DMS79 (cell line): ENCODE measurements at places on chromosomes 1 and 21.

GRCh38 chr1:21888500-21888899 is 48.6 kb downstream of the HSPG2 start:
- DNase-seq: no peak

- no peak for DNase-seq
These were observed 5.7 kb upstream of the CBR3 start for GRCh38 chr21:36129219-36129618.

GRCh38 chr1:209800984-209801834 is 4.7 kb downstream of the IRF6 start:
- DNase-seq: no peak

GRCh38 chr1:216422821-216423520 is at the start of gene USH2A:
Gene USH2A (minus strand): TSS chr1:216423448. CDS start chr1:216422336, 1,112 bp downstream.
- DNase-seq: no peak

DNA sequence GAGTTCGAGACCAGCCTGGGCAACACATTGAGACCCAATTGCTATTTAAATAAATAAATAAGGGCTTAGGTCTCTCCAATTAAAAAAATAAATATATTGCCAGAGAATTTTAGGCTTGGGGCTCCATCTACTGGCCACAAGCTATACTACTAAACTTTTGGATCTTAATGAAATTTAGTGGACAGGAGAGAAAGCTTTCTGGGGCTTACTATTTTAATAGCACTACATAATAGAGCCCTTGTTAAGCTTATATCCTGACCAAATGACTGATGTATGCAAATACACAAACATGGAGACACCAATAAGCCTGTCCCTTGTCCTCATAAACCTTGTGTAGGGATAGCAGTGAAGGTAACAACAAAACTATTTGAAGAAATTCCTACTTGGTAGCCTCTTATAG is 18.4 kb downstream of the CCT3 start:
- DNase-seq: no peak

DNA sequence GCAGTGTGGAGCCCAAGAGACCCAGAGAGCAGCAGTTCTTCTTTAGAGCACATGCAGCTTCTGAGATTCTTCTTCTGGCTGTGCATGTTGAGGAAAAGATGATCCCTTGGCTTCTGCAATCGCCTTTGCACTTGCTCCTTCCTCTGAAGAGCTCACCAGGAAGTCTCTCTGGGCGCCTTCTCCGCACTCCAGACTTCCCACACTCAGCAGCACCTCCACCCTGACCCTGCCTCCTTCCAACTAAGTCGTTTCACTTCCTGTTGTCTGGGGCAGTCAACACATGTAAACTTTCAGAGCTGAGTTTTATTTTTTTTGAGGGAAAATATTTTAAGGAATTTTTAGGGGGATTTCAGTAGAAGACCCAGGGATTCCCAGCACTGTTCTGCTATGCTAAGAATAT is 73.4 kb upstream of the F3 start:
- DNase-seq: no peak

DNA sequence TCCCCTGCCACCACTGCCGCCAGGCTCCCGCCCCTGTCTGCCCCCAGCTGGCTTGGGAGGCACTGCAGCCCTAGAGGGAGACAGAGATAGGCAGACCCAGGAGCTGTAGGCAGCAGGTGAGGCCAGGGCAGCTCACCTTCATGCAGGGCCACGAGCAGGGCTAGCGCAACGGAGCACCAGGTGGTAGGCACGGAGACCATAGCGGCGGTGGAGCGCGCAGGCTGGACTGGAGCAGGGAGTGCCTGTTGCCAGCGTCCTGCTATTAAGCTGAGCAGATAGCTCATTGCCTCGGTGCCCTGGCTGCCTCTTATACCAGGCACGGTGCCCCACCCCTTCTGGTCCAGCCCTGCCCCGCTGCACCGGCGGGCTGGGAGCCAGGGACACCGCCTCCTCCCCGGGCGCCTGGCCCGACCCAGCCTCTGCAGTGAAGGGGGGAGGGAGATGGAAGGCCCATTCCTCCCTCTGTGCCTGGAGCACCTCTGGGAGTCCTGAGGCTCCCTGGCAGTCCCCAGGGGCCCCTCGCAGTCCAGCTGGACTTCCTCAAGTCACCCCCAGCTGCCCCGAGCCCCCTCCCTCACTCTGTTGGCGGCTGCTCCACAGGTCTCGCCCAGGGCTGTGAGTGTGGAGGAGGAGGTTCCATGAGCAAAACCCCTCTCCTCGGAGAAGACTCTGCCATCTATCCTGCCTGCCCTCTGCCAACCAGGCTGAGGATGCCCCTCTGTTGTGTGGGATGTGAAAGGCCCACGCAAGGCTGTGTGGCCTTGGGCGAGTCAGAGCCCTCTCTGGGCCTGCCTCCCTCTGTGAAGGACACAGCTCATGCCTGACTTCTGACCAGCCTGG is at the start of gene EDN2:
EDN2 (minus strand) TSS at position 282 of the 840 bp plus-strand sequence; CDS start at position 200, 82 bp downstream.
- peak; percentile 75 for DNase-seq

GRCh38 chr1:94801919-94802546 is 18.1 kb upstream of the SLC44A3 start:
- DNase-seq: peak; percentile 75

DNA sequence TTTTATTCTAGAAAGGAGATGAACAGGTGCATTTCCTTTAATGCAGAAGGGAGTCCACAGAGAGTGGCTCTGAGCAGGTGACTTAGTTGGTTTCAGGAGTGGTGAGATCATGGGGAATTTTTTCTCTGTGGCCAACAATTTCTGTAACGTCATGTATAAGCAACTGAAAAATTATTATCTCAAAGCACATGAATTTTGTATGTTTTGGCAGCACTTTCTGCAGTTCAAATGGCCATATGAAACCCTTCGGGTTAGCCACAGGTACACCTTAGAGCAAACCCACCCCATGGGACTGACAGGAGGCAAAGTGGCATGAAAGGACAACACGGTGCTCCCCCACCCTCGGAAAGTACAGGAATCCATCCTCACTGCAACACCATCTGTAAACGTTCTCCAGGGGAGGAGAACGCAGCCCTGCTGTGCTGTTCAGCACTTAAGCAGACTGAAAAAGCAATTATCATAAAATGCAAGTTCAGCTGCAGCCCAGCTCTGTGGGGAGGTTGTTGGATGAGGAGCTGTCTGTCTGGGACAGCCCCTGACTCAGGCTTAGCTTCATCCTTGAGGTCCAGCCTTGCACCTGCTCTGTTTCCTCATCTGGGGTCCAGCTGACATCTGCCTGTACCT is 55.8 kb upstream of the CLDN14 start:
- no peak for DNase-seq

- no peak for DNase-seq
These were observed 11.5 kb downstream of the TEX50 start for GRCh38 chr1:173646656-173647055.

DNA sequence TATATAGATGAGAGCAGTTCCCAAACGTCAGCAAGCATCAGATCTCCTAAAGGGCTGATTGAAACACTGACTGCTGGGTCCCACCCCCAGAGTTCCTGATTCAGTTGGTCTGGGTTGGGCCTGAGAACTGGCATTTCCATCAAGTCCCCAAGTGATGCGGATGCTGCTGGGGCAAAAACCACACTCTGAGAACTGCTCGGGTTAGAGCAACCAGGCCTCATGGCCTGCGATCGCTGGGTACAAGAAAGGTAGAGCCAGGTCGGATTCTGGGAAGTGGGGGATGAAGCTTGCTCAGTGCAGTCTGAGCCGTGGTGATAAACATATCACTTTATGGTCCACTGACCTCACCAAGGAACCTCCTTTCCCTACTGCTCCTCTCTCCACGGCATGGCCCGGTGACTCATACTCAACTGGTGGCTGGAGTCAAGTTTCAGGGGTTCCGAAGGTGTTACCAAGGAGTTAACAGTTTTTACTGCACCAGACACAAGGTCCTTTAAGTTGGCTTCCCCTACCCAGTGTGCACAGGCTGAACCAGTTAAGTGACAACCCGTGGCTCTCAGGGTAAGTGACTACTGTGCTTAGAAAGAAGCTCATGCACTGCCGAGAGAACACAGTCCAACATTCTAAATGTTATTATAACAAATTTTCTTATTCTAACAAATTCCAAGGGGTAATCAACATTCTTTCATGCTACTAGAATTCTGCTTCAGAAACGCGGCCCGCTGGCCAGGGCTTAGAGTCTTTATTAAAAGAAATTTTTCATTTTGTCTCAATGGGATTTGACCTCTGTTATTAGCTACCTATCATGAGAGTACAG is 153.5 kb downstream of the TGFBR3 start:
- peak; percentile 13 for DNase-seq

GRCh38 chr1:34427170-34427569 is 250.5 kb downstream of the C1orf94 start:
- no peak for DNase-seq

- DNase-seq: peak; percentile 10
These were observed 18.9 kb downstream of the ARHGEF16 start for GRCh38 chr1:3473381-3473844.

DNA sequence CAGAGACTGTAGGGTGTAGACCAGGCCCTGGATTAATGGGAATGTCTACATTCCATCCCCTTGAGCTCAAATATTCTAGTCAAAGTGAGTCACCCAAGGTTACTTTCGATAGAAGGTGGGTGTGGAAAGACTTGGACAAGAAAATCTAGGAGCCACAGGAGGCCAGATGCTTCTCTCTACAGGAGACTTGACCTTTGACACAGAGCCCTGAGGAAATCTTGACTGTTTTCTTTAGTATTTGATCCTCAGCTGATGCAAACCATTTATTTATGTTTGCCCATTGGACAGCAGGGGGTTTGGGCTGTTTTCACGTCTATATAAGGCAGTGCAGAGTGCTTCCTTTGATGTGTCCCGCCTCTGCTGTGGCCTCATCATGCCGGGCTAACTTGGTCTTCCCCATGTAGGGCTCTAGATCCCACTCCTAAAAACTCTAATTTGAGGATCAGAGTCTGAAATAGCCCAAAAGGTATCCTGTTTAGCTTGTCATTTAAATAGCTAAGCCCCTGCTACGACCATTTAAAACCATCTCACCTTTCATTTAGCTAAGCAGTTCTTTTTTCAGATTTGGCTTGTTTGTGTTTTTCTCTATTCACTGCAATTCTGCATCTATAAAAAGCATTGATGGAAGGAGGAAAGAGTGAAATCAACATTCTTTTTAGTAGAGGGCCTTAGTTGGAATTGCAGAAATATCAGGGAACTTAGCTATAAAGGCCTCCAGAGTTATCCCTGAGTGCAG is 15.5 kb upstream of the MAP3K7CL start:
- DNase-seq: no peak

- DNase-seq: no peak
These were observed 41.7 kb downstream of the AZIN2 start for GRCh38 chr1:33122483-33123178.

GRCh38 chr1:159239551-159240220 is 35.0 kb downstream of the ACKR1 start:
- DNase-seq: no peak

DNA sequence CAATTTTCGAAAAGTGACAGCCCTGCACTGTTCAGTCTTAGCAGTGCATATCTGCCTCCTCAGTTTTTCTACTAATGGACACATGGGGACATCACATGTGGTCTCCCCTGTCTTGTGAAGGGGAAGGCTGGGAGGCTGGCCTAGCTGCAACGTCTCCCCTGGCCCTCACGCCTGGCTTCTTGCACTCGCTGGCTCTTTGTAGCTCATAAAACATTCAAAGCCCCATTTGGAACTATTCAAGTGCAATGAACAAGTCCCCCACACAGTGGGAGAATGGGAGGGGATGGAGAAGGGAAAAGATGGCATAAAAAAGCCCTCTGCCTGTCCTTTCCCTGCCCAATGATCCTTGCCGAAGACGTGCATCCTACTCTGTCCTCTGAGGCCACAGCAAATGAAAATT is 73.6 kb downstream of the PGBD5 start:
- DNase-seq: no peak

DNA sequence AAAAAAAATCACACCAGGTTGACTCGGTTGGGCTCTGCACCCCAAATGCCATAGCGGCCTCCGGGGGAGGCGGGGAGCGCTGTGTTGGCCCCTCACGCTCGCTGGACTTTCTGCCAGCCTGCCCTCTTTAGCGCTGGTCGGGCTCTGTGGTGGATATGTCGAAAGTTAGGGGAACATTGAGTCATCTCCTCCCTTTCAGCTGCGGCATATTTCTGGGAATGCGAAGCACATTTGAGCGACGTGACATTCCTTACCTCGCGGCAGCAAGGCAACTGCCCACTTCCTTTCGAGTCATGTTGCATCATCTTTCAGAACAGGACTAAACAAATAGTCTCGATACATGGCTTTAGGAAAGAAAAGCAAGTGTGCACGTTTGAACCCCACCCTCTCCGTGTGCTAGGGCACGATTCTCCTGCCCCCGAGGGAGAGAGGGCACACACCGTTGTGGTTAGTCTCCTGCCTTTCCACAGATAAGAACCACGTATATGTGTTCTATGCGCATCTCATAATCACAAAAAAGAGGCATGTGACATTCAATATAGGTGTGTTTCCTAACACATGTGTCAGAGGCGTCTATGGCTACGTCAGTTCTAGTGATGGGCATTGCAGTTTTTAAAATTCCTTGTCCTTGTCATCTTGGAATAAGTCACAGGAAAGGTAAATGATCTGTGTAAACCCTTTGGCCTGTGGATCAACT is 105.9 kb upstream of the SLC45A1 start:
- DNase-seq: no peak

GRCh38 chr1:53430779-53431178 is 28.4 kb upstream of the DMRTB1 start:
- no peak for DNase-seq

- DNase-seq: peak; percentile 95
These were observed 7.7 kb upstream of the SLC26A9 start for GRCh38 chr1:205950826-205951549.

- DNase-seq: no peak
These were observed 7.3 kb upstream of the AHCYL1 start for GRCh38 chr1:109977225-109977624.

DNA sequence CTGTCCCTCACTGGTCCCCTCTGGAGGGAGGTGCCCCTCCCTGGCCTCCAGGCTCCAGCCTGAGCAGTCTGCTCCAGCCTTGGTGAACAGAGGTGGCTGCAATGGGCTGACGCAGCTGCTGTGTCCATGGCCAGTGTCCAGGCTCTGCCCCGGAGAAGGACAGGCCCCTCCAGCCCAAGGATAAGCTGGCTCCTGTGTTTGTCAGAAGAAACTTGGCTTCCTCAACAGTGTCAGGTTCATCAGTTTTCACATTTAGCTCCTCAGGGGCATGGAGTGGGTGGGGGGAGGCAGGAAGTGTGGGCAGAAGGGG is 402.8 kb downstream of the MATN1 start:
- no peak for DNase-seq

GRCh38 chr1:166182281-166182680 is 15.5 kb upstream of the FAM78B start:
- no peak for DNase-seq

- DNase-seq: no peak
These were observed 112.2 kb downstream of the ITSN1 start for GRCh38 chr21:33754481-33754880.

- no peak for DNase-seq
These were observed 291.0 kb downstream of the PRDM2 start for GRCh38 chr1:13990939-13991338.

- no peak for DNase-seq
These were observed 74.1 kb upstream of the IRF2BP2 start for GRCh38 chr1:234683861-234684632.
